ENCODE measurements at places on chromosomes 4 and X.

DNA sequence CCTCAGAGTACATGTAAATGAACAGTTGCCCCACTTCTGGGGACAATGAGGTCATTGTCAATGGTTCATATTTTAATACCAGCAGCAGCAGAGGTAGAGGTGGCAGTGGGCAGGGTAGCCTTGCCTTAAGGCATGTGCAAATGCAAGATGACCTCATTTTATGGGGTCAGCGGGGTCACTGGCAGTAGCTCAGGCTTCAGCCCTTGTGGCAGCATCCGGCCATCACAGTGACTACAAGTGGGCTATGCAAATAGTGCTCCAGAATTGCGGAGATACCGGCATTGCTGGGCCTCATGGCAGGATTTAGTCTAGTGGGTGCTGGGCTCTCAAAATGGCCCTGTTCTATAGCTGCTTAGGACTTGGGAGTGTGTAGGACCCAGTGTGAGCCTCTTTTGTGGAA lies 144.7 kb downstream of the FAM47A start:
- DNase-seq: no peak

- no peak for DNase-seq
Measured at GRCh38 chr4:77662396-77662795, 56.8 kb downstream of the CXCL13 start.

DNA sequence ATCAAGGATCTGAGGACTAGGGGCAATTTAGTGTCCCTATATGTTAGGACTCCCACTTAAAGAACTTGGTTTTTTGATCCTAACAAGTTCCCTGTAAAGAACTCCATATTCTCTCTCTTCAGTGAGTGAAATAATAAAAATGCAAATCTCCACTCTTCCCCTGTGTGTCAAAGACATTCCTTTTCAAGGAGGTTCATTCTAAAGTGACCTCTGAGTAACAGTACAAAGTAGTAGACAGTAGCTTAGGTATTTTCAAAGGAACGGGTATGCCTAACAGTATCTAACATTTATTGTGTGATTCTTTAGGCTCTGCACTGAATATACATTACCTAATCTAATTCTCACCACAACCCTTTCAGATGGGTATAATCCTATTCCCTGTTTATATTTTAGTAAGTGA lies 58.4 kb upstream of the SCOC start:
- DNase-seq: no peak

DNA sequence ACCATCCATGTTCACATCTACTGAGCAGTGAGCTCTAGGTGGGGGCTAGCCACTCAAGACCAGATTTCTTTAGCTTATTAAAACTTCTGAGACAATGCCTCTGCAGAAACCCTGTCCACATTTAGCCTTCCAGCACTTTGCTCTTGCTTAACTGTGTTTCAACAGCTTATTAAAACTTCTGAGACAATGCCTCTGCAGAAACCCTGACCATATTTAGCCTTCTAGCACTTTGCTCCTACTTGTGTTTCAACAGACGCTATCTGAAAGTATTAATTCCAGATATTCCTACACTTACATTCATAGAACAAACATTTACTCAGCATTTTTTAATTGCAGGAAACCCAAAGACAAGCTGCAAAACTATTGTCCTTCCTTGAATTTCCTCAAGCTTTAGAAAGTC lies 91.9 kb downstream of the SEL1L3 start:
- no peak for DNase-seq
